ENCODE measurements at places on chromosomes 12 and 14.

DNA sequence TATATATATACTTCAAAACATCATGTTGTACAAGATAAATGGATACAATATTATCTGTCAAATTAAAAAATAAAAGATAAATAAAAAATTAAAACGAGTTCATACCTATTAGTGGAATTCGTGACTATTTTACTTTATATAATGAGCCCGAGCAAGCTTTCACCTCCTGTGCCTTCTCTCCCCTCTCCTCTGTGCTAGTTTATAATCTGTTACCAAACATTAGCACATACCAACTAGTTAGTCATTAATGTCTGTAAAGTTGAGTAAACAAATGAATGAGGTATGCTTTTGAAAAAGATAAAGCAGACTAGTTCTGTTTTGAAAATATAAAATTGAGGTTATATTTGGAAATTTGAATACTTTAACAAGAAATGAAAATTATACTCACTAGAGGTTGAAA lies 84.0 kb downstream of the LRRC9 start:
- DNase-seq = peak; percentile 17

- DNase-seq = no peak
These were observed 142.5 kb upstream of the SSTR1 start for GRCh38 chr14:38065106-38065762.

DNA sequence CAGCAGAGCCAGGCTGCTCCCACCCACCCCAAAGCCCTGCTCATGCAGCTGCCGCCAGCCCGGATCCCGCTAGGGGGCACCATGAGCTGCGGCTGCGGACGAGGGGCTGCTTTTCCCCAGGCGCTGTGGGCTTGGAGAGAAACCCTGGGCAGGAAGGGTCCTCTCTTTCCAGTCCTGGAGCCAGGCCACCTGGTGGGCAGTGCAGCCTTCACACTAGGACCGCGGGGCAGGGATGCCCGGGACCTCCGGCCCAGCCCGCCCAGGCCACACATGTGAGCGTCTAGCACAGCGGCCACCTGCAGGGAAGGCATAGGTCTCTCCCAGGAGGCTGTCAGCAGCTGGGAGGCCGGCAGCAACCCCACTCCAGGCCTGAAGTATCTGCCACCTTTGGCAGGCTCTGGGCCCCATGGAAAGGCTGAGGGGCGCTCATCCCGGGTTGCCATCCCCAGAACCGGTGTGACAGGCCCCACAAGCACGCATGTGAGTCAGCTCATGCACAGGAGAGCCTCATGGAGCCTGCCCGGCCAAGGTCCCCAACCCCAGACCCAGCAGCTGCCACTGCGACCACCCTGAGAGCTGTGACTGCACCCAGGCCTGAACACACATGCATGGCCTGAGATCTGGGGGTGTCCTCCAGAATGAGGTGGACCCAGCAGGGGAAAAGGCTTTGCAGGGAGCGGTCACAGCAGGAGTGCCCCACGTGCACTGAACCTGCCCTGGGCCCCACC lies 280.0 kb upstream of the RTL1 start:
- peak; percentile 36 for DNase-seq

- no peak for DNase-seq
These were observed 32.4 kb downstream of the PLEKHG7 start for GRCh38 chr12:92735131-92735721.

- no peak for DNase-seq
These were observed 259.3 kb downstream of the BCL11B start for GRCh38 chr14:99012703-99013102.

DNA sequence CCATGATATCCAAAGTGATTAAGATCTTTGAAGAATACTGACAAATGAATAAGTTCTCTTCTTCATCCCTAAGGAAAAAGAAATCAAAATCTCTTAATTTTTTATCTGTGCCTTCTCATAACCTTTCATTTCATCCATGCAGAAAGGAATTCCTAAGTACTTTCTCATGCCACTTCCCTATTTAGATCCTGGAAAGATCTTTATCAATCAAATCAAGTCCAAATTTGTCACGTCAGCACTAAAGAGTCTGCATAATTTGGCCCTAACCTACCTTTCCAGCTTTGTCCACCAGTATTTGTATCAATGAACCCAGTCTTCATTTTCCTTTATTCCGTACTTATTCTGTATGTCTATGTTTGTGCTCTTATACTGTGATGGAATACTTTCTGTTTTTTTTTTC lies 41.2 kb downstream of the VEZT start:
- no peak for DNase-seq

DNA sequence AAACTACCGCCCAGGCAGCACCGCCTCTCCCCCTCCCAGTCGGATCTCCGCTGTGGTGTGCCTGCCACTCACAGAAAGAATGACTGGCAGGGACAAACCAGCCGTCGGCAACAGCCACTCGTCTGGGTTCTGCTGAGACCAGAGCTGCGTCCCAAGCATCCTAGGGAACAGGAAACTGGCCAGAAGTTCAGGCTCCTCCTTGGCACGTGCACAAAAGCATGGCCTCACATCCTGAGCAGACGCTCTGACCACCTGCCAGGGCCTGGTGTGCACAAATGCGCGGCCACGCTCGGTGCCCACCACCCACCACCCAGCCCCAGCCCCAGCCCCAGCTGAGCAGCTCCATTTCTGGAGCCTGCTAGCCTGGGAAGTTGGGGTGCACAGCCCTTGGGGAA lies 214.8 kb downstream of the DPF3 start:
- no peak for DNase-seq

DNA sequence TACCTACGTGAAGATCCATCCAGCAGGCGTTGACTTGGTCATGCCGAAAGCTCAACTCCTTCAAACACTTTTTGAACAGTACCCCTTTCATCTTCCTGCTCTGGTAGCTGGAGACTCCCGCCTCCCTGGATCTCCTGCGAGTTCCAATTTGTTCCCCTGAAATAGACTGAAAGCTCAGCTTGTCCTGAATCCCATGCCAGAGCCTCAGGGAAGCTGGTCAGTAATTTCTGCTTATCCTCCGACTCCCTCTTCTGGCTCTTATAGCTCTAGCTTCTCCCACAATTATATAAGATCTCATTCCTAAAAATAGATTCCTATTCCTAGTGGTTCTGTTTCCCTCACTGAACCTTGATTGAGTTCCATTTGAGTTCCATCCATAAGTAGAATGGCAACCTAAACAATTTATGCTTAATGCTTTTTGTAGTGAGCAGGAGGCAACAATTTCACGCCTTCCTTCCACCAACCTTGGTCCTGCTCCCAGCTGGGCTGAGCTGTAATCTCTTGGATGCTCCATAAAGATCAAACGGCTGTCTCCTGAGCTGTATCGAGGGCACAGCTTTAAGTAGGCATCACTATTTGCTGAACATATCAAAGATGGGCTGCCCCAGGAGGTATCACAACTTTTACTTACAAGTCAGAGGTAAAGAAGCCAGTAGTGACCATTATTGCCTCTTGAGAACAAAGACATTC lies 8.0 kb upstream of the TMEM132C start:
- DNase-seq = no peak

GRCh38 chr12:124904306-124905098 lies 9.9 kb downstream of the UBC start:
- DNase-seq = peak; percentile 72

GRCh38 chr14:53979747-53980642 lies 23.4 kb upstream of the BMP4 start:
- DNase-seq = peak; percentile 97

DNA sequence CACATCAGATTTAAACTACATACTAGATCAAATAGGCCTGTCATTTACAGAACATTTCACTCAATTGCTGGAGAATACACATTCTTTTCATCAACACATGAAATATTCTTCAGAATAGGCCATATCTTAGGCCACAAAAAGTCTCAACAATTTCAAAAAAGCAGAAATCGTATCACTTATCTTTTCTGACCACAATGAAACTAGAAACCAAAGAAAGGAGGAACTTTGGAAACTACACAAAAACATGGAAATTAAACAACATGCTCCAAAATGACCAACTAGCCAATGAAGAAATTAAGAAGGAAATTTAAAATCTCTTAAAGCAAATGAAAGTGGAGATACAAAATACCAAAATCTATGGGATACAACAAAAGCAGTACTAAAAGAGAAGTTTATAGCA lies 35.1 kb downstream of the PARP11 start:
- no peak for DNase-seq

DNA sequence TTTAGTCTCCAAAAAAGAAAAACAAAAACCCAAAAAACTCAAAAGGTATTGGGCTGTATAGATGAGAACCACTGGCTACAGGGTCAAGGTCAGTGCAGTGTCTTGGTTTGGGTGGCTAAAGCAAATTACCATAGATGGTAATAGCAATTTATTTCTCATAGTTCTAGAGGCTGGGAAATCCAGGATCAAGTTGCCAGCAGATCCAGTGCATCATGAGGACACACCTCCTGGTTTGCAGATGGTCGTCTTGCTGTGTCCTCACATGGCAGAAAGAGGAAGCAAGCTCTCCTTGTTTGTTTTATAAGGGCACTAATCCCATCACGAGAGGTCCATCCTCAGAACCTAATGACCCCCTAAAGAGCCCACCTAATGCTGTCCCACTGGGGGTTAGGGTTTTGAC lies 11.2 kb downstream of the COX14 start:
- DNase-seq = no peak

DNA sequence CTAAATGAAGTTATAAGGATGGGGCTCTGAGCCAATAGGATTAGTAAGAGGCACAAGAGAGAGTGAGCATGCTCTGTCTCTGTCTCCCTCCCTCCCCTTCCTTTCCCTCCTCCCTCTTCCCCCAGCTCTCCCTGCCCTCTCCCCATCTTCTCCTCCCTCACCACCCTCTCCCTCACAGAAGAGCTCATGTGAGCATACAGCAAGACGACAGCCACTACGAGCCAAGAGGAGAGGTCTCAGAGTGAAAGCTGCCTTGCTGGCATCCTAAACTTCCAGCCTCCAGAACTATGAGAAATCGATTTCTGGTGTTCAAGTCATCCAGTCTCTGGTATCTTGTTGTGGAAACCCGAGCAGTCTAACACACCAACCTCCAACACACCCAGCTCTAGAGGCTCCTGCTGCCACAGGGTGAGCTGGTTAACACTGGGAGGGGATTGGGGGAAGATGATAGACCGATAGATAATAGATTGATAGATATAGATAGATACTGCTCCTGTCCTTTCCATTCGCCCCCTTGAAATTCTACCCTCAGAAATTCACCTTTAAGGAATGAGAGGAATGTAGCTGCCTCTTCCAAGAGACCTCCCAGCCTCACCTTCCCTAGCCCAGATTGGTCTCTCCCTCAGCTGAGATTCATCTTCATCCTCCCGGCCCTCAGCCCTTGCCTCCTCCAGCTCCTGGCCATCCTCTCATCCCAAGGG lies 25.8 kb upstream of the ACTN1 start:
- no peak for DNase-seq

DNA sequence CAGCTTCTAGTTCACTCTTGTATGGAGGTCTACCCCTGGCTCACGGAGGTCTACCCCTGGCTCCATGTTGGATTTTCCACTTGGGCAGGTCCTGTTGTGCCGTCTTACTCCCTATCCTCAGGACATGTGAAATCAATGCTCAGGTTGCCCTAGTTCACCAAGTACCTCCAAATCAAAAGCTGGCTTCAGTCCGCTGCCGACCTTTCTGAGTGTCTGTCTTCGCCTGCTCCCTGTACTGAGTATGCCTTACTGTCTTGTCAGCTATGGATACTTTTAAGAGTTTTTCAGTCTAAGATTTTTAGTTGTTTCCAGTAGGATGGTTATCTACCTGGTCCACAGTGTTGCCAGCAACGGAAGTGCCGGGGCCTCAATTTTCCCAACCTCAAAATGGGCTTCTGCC lies 40.1 kb upstream of the BCL11B start:
- no peak for DNase-seq

GRCh38 chr12:92778525-92778924 lies 75.7 kb downstream of the PLEKHG7 start:
- no peak for DNase-seq

DNA sequence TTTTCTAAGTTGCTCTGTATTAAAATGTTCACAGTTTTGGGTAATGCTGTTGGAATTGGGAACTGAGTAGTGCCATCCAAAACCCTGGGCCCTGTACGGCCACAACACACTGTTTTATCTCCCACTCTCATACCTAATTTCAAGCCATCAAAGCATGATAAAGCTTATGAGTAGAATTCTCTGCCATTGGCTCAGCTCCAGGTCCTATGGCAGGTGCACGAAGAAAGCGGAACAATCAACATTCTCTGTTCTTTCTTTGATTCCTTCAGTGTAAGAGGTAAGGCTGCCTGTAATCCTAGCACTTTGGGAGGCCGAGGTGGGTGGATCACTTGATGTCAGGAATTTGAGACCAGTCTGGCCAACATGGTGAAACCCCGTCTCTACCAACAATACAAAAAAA lies 394.9 kb downstream of the CCDC91 start:
- no peak for DNase-seq

DNA sequence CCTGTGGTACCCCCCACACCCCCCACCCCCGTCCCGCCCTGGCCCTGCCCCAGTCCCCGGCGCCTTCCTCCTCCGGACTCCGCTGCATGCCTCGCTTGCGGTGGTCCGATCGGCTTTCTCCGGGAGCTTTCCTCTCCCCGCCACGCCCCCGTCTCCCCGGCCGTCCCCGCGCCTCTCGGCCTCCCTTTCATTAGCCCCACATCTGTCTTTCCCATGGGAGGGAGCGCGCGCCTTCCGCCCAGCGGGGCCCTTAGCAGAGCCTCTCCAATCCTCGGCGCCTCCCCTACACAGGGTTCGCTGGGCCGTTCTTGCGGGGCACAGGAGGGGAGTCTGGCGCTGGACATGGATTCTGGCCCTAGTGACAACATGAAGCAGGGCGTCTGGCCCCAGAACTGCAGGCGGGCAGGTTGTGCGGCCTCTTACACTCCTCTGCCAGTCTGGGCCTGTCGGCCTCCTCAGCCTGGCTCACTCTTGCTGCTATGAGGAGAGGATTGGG lies 1.5 kb upstream of the EFS start:
- DNase-seq = no peak

DNA sequence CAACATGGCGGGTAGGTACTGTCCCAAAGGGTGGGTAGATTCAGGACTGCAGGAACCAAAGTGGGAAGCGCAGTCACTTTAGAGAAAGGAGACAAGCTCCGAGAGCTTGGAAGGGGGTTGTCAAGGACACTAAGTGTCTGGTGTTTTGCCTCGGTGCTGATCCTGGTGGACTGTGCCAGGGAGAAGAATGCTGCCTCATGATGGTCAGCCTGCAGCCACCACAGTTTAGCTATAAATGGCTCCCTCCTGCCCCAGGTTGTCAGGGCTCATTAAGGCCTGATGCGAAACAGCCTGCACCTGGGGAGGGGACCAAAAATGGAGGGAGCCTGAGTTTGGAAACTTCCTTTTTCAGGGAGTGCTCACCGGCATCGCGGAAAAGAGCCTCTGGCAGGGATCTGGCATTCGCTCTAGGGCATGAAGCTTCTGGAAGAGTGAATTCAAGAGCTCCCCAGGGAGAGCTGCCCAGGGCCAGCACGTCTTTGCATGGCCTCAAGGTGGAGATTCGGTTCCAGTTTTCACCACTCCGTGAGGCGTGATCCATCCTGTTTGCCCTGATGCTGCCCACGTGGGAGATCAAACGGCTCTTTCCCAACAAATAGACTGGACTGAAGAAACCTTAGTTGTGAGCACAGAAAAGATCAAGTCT lies 164.0 kb downstream of the FOXN3 start:
- no peak for DNase-seq

- peak; percentile 6 for DNase-seq
These were observed 125.8 kb downstream of the KTN1 start for GRCh38 chr14:55705651-55706364.

- DNase-seq = peak; percentile 18
These were observed 291.7 kb upstream of the DDHD1 start for GRCh38 chr14:53444677-53445312.

- DNase-seq = no peak
These were observed 66.4 kb downstream of the PTPRR start for GRCh38 chr12:70854138-70854537.

- no peak for DNase-seq
These were observed 68.9 kb upstream of the BBS10 start for GRCh38 chr12:76417116-76417515.

All from HepG2 (cell line).